ENCODE measurements at places on chromosomes 2 and 18.

DNA sequence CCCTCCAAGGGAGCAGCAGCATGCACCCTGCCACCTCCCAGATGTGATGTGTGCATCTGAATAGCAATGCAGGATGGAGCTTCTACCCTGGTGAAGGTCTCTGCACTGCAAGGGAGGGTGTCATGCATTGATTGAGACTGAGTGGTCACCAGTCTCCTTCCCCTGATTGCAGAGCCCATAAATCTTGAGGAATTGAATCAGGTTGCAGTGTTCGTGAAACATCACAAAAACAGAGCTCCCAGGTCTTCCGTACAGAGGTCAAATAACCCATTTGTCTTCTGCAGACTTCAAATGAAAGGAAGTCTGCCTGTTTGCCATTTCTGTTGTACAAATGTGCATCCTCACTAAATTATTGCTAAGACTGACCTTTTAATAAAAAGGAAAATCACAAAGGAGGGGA is 136.8 kb downstream of the WDSUB1 start:
- no peak overlapping the region for H3K27ac ChIP-seq
- no peak overlapping the region for H3K4me3 ChIP-seq
- H3K36me3 ChIP-seq: peaks cover 11% of the 10 kb centered on the region
- H3K27me3 ChIP-seq: no peaks in the 10 kb centered on the region
- no peak for DNase-seq

- no peaks in the 10 kb centered on the region for H3K27me3 ChIP-seq
- no peak overlapping the region for H3K4me3 ChIP-seq
- no peaks in the 10 kb centered on the region for H3K4me1 ChIP-seq
- H3K27ac ChIP-seq: no peak overlapping the region
- no peaks in the 10 kb centered on the region for H3K36me3 ChIP-seq
Measured at GRCh38 chr2:989781-990467, 39.3 kb downstream of the SNTG2 start.

DNA sequence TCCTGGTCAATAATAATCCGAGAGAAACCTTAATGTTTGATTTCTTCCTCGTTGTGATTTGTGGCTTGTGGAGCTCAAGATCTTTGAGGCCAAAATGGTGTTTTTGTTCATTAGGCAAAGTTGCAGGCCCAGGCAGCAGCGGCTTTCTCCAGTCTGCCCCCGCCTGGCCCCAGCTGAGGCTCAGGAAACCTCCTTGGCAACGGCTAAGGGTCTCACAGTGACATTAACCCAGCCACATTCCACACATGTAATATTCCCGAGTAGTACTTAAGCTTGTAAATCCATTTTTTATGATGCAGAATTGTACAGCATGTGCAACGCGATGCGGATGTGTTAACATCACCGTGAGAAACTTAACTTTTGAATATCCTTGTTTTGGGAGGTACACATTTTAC is 200.1 kb downstream of the BCL11A start:
- peaks cover 4% of the 10 kb centered on the region for H3K27me3 ChIP-seq
- DNase-seq: no peak
- no peak overlapping the region for H3K4me3 ChIP-seq

DNA sequence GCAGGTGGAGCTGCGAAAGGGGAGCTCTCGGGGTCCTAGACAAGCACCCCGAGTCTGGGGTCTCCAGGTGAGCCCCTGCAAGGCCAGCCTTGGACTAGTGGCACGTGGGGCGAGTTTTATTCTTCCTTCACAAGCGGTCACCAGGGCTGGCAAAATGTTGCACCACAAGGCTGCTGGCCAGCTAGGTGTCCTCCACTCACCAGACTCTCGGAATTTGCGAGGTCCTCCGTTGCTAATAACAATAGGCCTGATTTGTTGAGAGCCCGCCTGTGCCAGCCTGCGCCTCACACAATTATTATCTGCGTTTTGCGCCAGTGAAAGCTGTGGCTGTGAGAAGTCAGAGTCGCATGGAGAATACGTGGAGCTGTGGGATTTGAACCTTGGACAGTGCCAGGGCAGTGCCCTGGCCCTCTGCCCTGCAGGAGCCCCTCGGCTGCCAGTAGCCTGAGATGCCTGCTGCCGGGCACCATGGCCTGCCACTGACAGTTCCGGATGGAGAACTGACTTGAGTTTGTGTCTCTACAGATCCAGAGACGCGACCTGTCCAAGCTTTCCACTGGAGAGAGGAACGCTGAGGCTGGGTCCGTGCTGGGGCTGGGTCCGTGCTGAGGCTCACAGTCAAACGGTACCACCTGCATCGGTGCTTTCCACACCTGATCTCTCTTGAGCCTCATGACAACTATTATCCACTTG is 77.6 kb upstream of the ODC1 start:
- no peak for DNase-seq
- no peaks in the 10 kb centered on the region for H3K27me3 ChIP-seq
- H3K27ac ChIP-seq: no peak overlapping the region

GRCh38 chr18:58842978-58843687 is 21.5 kb upstream of the ZNF532 start:
- peak; percentile 61 for DNase-seq
- H3K4me1 ChIP-seq: peaks cover 14% of the 10 kb centered on the region
- H3K36me3 ChIP-seq: no peaks in the 10 kb centered on the region
- no peak overlapping the region for H3K4me3 ChIP-seq
- H3K27ac ChIP-seq: peak overlapping the region; percentile 37
- peaks cover 5% of the 10 kb centered on the region for H3K27me3 ChIP-seq

- peaks cover 10% of the 10 kb centered on the region for H3K4me1 ChIP-seq
- no peaks in the 10 kb centered on the region for H3K27me3 ChIP-seq
- no peak overlapping the region for H3K4me3 ChIP-seq
- peak overlapping the region; percentile 4 for H3K27ac ChIP-seq
- DNase-seq: peak; percentile 22
Measured at GRCh38 chr2:127371037-127371436, 16.7 kb downstream of the MAP3K2 start.

DNA sequence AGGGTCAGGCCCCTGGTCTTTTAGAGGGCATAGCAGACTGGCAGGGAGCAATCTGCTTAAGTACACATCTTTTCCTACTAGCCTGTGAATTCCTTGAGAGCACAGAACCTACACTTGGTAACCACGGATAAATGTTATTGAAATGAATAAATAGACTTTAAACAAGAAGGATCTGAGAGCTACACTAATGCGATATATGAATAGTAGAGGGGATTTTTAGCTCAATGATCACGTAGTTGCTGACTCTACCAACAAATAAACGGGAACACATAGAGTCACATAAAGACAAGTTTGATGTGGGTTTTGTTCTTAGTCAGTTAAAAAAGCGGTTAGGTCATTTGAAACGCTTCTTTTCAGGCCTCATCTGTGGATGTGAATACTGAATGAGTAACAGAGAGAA is 290.3 kb upstream of the CCDC68 start:
- DNase-seq: no peak
- H3K36me3 ChIP-seq: peaks cover 42% of the 10 kb centered on the region
- peaks cover 15% of the 10 kb centered on the region for H3K4me1 ChIP-seq
- H3K27ac ChIP-seq: no peak overlapping the region
- no peaks in the 10 kb centered on the region for H3K27me3 ChIP-seq

GRCh38 chr18:12574494-12575185 is 83.3 kb downstream of the SPIRE1 start:
- no peaks in the 10 kb centered on the region for H3K36me3 ChIP-seq
- H3K27me3 ChIP-seq: no peaks in the 10 kb centered on the region
- DNase-seq: no peak
- no peaks in the 10 kb centered on the region for H3K4me1 ChIP-seq
- no peak overlapping the region for H3K27ac ChIP-seq

GRCh38 chr18:2908946-2909335 is 62.1 kb downstream of the EMILIN2 start:
- H3K27ac ChIP-seq: no peak overlapping the region
- H3K4me3 ChIP-seq: no peak overlapping the region
- H3K4me1 ChIP-seq: peaks cover 26% of the 10 kb centered on the region
- DNase-seq: no peak
- H3K36me3 ChIP-seq: peaks cover 36% of the 10 kb centered on the region

GRCh38 chr2:171173087-171173486 is 12.4 kb upstream of the TLK1 start:
- no peaks in the 10 kb centered on the region for H3K27me3 ChIP-seq
- H3K27ac ChIP-seq: no peak overlapping the region
- no peaks in the 10 kb centered on the region for H3K4me1 ChIP-seq

DNA sequence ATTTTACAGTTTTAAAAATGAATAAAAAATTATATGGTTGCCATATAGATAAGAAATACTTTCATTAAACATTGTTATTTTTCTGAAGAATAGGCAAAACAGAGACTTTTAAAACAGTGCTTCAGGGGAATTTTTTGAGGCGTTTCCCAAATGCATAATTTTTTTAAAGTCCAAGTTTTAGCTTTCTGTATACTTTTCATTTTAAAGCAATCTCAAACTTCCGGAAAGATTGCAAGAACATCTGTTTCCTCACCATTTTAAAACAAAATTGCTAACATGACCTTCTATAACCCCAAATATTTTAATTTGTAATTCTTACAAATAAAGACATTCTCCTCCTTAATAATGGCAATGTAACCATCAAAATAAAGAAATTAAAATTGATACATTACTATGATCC is 15.1 kb upstream of the MBD2 start:
- H3K4me1 ChIP-seq: no peaks in the 10 kb centered on the region
- H3K27ac ChIP-seq: no peak overlapping the region
- H3K36me3 ChIP-seq: no peaks in the 10 kb centered on the region
- DNase-seq: no peak
- no peak overlapping the region for H3K4me3 ChIP-seq

DNA sequence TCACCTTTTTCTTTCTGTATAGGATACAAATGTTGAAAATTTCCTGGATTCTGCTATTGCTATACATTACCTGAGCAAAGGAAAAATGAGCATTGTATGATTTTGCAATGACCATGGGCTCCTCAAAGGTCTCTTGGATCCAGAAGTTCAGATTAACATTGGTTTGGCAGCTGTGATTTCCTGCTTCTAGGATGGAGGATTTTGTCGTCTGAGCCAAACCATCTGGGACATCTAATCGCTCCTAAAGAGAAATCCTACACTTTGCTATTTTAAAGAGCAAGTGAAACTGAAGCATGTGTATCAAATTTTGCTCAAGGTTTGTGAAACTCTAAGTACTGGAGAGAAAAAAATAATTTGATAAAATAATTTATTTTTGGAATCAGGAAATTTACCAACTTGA is 115.1 kb upstream of the ST6GAL2 start:
- no peaks in the 10 kb centered on the region for H3K27me3 ChIP-seq
- H3K36me3 ChIP-seq: no peaks in the 10 kb centered on the region
- H3K4me1 ChIP-seq: peaks cover 8% of the 10 kb centered on the region
- DNase-seq: peak; percentile 71
- no peak overlapping the region for H3K27ac ChIP-seq

DNA sequence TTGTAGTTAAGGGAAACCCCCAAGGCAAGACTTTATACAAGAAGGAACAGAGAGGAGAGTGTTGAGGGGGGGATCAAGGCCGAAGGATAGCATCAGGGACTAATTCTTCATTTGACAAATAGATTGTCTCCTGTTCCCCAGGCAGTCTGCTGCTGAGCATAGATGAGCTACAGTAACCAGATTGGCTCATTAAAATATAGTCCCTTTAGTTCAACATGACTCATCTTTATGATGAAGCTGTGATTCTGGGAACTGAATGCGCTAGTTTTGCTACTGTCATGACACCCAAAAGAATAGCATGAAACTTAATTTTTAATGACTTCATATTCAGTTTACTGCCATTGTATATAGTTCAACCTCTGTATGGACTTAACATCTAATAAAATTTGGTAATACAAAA is 35.5 kb downstream of the TMEFF2 start:
- DNase-seq: no peak
- H3K36me3 ChIP-seq: no peaks in the 10 kb centered on the region
- H3K4me1 ChIP-seq: no peaks in the 10 kb centered on the region
- H3K27me3 ChIP-seq: no peaks in the 10 kb centered on the region
- H3K27ac ChIP-seq: no peak overlapping the region

GRCh38 chr2:161119483-161119882 is 40.7 kb upstream of the TANK start:
- no peak overlapping the region for H3K27ac ChIP-seq
- H3K4me1 ChIP-seq: no peaks in the 10 kb centered on the region
- no peaks in the 10 kb centered on the region for H3K27me3 ChIP-seq

DNA sequence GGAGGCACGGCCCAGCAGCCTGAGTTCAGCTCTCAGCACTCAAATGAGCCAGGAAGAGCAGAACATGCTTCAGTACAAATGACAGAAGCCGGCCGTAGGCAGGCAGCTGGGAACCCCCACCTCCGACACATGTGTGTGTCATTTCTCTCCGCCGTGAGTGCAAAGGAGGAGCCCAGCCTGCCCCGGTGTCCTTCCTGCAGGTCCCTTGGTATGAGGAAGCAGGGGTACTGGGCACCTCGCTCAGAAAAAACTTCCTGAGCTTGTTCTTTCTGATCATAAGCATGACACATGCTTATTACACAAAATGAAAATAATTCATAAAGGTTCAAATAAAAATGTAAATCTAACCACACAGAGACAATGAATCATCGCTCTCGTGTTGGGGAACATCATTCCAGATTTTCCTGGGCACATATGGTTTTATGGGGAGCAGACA is 35.3 kb downstream of the KCNF1 start:
- H3K36me3 ChIP-seq: no peaks in the 10 kb centered on the region
- H3K27me3 ChIP-seq: peaks cover 4% of the 10 kb centered on the region
- no peak overlapping the region for H3K4me3 ChIP-seq
- DNase-seq: no peak
- H3K4me1 ChIP-seq: peaks cover 12% of the 10 kb centered on the region

- no peaks in the 10 kb centered on the region for H3K36me3 ChIP-seq
- H3K27ac ChIP-seq: no peak overlapping the region
- no peak overlapping the region for H3K4me3 ChIP-seq
- no peak for DNase-seq
- H3K27me3 ChIP-seq: no peaks in the 10 kb centered on the region
Measured at GRCh38 chr2:163370169-163370886, 365.5 kb downstream of the FIGN start.

DNA sequence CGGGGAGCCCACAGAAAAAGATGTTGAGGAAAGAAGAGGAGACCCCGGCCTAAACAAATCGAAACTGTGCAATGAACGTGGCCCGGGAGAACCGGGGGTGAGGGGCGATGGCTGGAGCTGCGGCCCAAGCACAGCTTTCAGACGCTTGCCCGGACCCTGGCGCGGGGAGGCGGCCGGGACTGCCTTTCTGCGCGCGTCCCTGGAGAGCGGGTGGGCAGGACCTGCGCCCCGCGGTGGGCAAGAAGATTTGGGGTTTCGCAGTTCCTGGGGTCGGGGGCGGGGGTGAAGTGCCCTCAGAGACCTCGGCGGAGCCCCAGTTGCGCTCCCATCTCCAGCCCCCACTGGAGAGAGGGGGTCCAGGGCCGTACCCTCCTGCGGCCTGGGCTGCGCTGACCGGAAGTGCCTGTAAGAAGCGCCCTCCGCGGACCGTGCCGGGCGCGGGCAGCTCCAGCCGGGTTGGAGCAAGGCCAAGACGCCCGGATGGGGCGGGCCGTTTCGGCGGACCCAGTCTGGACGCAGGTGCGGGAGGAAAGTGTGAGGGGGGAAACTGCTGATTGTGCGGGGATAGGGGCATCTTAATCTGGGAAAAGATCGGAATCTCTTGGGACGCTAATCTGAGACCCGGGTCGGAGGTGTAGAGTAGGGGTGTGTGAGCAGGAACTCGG is 11.6 kb downstream of the EN1 start:
- peaks cover 14% of the 10 kb centered on the region for H3K4me1 ChIP-seq
- no peaks in the 10 kb centered on the region for H3K36me3 ChIP-seq
- no peak overlapping the region for H3K27ac ChIP-seq
- peak; percentile 36 for DNase-seq
